ENCODE measurements at places on chromosomes 4 and X.

DNA sequence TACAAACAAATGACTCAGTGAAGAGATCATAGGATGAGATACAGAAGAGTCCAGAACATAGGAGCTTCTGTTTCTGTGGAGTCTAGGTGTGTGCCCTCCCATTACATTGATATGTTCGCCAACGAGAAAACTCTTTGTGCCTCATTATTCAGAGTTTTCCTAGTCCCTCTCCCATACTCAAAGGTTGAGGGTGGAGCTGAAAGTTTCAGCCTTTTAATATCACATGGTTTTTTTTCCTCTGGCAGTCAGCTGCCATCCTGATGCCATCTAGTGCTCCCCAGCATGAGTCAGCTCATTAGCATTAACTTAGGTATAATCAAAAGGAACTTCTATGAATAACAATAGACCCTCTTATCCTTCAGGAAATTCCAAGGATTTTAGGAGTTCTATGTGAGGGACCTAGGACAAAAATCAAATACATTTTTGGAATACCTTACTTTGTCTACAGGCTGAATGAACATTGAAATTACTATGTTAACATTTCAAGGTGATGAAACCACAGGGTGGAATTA lies 559.6 kb upstream of the AMOT start:
- DNase-seq, result no peak

GRCh38 chrX:148979786-148980185 lies 479.4 kb downstream of the AFF2 start:
- no peak for DNase-seq

DNA sequence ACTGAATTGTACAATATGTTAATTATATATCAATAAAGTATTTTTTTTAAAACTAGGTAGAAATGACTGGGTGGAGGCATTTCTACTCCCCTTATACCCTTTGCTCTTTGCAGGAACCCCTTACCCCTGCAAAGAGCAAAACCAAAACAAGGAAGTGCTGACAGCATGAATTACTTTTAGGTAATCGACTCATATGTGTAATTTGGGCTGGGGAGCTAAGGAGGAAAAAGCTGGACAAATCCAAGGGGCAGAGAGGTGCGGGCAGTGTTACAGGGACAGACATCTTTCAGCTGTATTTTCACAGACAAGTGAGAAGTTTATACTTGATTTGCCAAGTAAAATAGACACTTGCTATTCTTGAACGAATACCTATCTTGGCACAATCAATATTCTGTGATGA lies 35.5 kb downstream of the MANBA start:
- no peak for DNase-seq

DNA sequence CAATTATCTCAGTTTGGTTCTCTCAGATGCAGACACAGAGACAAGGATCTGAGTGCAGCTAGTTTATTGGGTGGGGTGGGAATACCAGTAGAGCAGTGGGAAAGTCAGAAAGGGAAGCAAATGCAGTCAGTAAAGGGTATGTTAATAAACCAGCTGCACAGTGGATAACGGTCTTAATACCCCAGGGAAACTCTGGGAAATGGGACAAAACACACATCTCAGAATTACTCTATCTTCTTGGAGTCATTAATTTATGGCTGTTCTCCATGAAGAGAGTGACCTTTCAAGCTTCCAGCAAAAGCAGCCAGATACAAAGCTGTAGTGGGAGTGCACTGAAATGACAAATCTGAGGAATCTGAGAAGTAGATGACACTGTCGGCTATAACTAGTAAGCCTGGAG lies 73.3 kb upstream of the NALF2 start:
- no peak for DNase-seq

- no peak for DNase-seq
Observed at GRCh38 chrX:64204701-64205440, 637 bp downstream of the AMER1 start.

- no peak for DNase-seq
Observed at GRCh38 chrX:1167466-1167865, 45.0 kb downstream of the CRLF2 start.

GRCh38 chrX:110252711-110253110 lies 65.2 kb downstream of the AMMECR1 start:
- no peak for DNase-seq

- no peak for DNase-seq
Observed at GRCh38 chr4:95539106-95539505, 9.7 kb downstream of the UNC5C start.

GRCh38 chr4:10091531-10092181 lies 24.9 kb downstream of the WDR1 start:
- no peak for DNase-seq

DNA sequence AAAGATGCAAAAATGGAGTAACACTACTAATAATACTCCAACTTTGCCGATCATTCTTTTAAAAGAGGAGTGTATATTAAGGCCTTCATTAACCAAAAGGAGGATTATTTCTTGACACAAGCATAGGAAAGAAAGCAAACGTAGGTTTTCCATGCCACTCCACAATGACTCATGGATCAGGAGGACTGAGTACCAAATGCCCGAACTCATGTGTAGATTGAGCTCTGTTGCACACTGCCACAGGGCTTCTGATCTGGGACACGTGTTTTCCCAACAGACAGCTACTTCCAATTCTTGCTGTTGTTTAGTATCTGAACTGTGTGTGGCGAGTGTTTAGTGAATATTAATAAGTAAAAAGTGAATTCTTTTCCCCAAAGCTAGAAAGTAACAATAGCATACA lies 131.2 kb downstream of the LDB2 start:
- DNase-seq, result no peak

DNA sequence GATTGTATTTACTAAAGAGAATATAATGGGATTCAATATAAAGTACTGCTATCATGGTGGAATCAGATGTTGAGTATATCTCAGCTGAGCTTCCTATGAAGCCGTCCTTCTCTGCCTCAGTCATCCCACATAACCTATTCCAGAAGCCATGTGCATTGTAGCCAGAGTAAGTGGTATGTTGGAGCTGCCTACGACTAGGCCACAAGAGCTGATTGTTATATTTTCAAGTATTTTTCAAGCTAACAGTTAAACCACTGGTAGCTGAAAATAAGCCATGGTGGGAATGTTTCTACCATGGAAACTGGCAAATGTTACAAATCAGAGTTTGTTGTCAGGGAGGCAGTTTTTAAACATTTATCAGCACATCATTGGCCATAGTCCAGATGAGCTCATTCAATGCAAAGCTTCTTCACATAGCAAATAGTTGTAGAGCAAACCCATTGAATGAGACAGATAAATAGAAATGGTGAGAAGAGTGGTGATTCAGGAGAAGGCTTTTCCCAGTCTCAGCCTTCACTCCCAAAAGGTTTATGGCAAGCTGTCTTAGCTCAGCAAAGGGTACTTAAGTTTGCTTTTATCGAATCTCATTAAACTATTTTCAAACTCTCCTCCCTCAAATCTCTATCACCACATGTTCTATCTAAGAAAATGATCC lies 436.4 kb downstream of the PCDH19 start:
- no peak for DNase-seq

DNA sequence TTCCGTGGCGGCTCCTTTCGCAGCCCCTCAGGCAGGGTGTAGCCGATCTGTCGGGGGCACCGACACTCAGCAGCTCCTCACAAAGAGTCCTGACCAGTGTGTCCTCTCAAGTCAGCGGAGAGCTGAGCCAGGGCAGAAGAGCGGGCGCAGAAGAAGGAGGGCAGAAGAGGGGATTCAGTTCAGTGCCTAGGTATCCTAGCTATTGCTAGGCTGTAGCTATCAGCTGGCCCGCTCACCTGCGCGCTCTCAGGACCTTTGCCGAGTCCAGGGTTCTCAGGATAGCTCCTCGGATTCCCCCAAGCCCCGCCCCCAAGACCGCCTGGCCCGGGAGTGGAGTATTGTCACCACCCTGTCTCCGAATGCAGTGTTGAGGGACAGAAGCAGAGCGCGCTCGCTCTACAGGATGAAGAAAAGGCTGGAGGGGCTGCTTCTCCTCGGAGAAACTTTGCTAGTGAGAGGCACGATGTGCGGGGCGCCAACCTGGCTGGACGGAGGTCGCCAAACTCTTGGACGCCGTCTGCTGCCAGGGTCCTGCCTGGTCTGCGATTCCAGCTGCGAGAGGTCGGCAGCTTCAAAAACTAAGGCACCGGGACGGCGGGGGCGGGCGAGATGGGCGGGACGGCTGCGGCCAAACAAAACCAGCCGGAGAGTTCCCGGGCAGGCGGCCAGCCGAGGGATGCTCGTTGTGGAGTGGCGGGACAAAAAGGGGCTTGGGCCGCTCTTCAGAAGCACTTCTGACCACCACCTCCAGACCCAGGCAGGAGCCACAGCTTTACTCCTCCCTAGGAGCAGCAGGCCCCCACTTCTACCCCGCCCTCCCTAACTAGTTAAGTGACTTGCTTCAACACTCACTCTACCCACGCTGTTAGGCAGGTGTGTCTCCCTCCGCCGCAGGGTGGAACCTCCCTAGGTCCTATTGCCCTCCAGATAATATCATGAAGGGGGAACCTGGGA lies at the start of gene XKRX:
Gene XKRX, minus strand, starts transcription at position 258 of the 954 bp plus-strand sequence. CDS start 613 bp downstream, outside the sequence.
- DNase-seq, result no peak

DNA sequence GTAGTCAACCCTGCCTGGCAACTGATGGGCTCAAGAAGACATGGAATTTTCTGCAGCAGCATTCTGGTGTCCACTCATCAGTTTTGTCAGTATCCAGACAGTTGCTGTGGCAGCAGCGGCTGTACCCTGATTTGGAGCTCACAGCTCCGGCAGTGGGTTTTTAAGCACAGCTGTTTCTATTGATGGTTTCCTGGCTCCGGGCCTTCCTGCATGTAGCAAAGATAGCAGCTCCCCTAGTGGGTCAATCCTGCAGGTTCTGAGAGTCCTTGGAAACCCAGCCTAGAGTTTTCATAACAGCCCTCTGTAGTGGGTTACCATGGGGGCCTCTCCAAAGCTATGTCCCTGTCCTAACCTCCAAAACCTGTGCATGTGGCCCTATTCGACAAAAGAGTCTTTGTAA lies 84.0 kb upstream of the ATP6AP2 start:
- no peak for DNase-seq

- DNase-seq, result no peak
Observed at GRCh38 chrX:148504506-148504905, 4.1 kb downstream of the AFF2 start.

DNA sequence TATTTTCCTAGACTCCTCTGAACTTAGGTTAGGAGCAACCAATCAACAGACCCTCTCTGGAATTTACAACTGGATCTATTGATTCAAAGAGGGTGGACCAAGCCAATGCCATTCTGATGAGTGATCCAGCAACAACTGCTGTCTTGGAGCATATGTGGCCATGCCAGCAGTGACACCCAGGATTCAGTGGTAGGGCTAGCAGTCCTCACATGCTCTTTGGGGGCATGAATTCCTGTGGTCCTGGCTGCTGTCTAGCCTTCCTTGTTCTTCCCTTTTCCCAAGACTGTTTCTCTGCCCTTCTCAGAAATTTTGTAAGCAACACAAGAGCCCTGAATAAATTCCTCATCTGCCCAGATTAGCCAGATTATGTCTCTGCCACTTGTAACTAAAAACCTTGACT lies 61.5 kb upstream of the GATB start:
- no peak for DNase-seq

- no peak for DNase-seq
Observed at GRCh38 chrX:19742826-19743225, 144.6 kb downstream of the SH3KBP1 start.

- DNase-seq, result no peak
Observed at GRCh38 chrX:136598631-136599030, 49.3 kb upstream of the CD40LG start.

- DNase-seq, result no peak
Observed at GRCh38 chr4:55087009-55087912, 38.1 kb downstream of the KDR start.

DNA sequence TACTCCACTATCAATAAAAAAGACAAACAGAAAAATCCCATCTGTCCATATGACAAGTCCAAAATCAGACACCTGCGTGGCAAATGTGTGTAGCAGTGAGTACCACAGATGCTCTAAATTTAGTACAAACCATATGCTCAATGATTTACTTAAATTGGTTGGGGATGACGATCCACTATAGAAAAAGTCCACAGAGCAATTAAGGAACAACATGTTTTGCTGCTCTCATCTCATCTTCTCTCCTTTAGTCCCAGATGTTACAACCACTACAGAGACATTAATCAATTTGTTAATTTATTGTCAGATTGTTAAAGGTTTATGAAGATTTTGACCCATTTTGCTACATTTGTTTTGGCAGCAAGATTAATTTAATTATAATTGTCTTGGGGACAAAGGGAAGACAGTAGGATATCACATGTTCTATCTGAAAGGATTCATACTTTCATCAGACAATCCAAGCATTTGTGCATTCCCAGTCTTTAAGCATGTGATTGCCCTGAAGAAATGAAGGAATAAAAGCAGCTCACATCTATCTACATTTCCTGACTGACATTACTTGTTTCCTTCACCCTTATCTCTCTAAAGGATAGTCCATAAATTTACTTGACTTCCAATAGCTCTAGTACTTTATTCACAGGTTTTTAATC lies 2268.1 kb downstream of the PCDH7 start:
- DNase-seq, result no peak

DNA sequence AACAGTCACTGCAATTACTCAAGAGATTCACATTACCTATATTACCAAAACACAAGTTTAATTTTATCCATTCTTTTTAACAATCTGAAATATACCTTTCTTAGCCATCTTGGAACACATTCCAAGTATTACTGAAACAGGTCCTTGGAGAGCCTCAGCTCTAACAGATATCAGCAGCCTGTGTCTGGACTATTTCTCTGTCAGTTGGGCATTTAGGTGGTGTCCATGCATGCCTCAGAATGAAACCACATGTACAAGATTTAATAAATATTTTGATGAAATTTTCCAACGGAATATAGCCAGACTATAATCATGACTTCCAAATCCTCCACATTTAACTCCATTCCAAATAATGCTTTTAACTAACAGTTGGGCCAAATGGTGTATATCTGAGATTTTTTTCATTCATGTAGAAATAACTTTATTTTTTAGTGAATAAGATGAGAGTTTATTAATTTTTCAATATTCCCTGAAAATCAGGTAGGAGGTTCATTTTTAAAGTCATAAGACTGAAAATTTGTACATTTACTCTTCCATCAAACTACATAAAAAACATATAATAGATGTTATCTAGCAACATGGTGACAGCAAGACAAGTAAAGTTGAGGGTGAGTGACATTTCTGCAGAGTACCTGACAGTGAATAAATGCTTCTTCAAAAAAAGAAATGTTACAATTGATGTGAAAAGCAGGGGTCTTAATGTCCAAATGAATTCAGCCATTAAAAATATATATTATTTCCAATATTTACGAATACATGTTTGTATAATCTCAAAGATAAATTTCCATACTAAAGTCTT lies 174.2 kb downstream of the DCHS2 start:
- no peak for DNase-seq

- DNase-seq, result no peak
Observed at GRCh38 chrX:28099166-28099565, 117.9 kb upstream of the DCAF8L1 start.

- no peak for DNase-seq
Observed at GRCh38 chrX:20116087-20116576, 575 bp downstream of the MAP7D2 start.

- DNase-seq, result peak; percentile 78
Observed at GRCh38 chr4:80788798-80789197, 241.7 kb upstream of the BMP3 start.

GRCh38 chr4:99062120-99062519 lies 26.5 kb downstream of the ADH5 start:
- no peak for DNase-seq
